ENCODE measurements at places on chromosomes 11 and 22.

DNA sequence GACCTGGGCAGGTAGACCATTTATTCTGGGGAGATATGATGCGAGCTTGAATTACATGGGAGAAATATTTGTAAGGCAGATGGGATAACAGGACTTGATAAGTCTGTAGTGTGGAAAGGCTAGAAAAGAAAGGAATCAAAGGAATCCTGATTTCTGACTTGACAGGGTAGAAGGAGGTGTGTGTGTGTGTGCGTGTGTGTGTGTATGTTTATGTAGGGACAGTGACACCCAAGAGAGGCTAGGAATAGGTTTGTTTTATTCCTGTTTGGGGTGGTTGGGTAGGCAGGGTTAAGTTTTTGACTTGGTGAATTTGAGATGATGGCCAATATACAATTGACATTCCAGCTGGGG lies 390 bp upstream of the HTATIP2 start:
- DNase-seq, result no peak

GRCh38 chr11:130847517-130847916 lies 68.8 kb downstream of the SNX19 start:
- no peak for DNase-seq

DNA sequence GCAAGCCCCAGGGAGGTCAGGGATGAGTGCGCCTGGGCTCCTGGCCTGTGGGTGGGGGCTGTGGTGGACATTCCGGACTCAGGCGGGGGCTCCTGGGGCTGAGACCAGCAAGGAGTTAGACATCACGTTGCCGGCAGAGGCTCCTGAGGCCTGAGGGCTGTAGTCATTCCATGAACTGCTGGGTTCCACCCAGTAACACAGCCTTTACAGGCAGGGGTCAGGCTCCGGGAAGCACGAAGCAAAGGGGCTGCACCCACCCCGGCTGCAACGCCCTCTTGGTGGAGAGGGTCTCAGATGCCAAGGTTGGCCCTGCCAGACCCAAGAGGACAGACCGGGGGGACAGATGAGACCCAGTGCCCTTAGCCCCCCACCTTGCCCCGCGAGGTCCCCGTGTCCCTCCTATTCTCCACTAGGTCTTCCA lies 9.0 kb downstream of the TNNT3 start:
- no peak for DNase-seq

- DNase-seq, result no peak
Observed at GRCh38 chr11:1930462-1930830, 10.9 kb downstream of the TNNT3 start.

DNA sequence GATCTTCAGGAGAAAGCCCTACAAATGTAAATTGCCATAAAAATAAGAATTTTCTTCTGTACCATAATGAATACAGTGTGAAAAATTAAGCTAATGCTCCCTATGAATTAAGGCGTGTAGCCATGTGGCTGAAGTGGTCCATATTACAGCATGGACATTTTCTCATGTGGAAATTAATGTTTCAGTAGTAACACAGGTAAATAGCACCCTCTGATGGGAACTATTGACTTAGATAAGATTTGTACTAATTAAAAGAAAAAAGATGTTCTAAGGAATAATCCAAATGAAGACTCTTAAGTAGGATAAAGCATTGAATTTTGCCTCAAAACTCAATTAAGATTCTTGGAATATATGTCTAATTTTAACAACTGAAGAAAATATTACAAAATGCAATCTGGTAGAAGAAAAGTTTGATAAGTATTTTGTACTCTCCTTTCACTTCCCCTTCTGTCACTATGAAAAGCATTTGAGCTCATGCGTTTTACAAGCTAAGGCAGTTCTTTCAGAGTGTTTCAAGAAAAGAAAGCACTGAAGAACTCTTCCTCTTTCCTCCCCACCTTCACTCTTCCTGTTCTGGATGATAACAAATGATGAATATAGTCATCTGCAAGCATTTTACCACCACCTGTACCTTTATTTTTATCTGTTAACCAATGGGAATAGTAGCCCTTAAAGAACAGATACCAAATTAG lies 9.9 kb upstream of the OR8D2 start:
- no peak for DNase-seq
